Stimulated activated CD4-positive, alpha-beta T cell treated with anti-CD3 and anti-CD28 coated beads, Interleukin-1b, Interleukin-23, amount 100 ng/mL, for 4 hours (primary cell): ENCODE measurements at places on chromosomes 12 and 14.

GRCh38 chr14:80977221-80977620 is 21.8 kb downstream of the TSHR start:
- DNase-seq, result no peak

DNA sequence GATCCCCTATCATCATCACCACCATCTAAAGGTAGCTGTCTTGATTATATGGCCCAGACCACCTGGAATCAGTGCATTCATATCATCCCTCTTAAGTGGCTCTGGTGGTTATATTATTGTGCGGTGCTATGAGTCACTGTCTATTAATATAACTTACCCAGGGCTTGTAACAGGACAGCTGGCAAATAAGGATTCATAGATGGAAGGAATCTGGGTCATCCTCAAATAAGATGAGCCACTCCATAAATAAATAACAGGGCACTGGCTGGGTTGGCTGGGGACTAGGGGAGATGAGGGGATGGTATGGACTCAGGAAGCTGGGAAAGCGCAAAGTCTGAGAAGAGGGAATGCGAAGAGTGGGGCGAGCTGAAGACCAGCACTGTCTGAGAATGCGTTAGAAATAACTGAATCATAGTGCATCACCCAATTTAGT is 216.1 kb downstream of the NUAK1 start:
- no peak for DNase-seq

DNA sequence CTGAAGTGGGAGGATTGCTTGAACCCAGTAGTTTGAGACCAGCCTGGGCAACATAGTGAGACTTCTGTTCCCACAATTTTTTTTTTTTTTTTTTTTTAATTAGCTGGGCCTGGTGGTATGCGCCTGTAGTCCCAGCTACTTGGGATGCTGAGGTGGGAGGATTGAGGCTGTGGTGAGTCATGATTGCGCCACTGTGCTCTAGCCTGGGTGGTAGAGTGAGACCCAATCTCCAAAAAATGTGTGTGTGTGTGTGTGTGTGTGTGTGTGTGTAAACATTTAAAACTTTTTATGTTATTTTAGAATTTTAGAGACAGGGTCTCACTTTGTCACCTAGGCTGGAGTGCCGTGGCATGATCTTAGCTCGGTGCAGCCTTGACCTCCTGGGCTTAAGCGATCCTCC is 6.8 kb downstream of the PPP1R36 start:
- no peak for DNase-seq

GRCh38 chr12:51285843-51286242 is 15.6 kb upstream of the SMAGP start:
- DNase-seq, result no peak

DNA sequence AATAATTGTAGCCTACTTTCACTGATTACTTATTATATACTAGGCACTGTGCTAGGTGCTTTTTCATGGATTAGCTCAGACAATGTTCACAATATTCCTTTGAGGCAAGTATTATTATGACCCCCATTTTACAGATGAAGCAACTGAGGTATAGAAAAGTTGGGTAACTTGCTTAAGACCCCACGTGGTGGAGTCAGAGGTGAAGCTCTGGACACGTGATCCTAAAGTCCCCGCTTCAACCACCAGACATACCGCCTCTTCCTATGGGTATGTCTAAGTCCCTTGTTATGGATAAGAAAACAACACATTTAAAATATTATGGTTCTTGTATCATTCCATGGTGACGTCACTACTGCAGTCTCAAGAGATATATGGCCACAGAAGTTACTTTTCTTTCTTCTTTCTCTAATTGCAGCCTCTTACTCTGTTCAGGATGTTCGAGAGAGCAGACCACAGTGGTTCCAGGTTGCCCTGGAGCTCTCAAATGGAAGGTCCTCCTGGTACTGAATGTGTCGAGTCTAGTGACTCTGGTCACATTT is 157.7 kb downstream of the HELB start:
- no peak for DNase-seq

DNA sequence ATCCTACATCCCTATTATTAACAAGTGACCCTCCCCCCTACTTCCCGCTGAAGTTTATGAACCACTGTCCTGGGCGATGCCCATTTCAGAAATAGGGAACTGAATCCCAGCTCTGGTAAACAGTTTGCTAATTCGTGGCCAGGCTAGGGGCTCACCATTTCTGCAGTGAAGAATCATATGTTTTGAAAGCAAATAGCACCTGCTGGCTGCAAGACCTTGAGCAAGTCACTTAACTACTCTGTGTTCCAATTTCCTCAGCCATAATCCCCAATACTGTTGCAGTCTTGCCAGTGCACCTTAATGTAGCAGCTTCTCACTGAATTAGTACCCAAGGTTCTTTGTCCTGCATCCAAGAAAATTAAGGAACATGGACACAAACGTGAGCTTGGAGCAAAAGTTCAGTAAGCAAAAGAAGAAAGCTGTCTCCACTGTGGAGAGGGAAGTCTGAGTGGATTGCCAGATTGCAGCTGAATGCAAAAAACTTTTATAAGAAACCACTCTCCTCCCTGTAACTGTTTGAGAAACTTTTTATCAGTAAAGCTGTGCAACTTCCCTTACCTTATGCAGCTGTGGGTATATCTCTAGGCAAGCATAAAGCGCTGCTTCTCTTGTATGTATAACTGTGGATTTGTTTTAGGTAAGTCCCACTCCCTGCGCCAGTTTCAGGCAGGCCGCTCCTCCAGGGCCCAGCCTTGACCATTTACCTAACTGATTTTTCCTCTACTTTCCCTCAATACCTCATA is 824 bp downstream of the OAS1 start:
- DNase-seq, result no peak

DNA sequence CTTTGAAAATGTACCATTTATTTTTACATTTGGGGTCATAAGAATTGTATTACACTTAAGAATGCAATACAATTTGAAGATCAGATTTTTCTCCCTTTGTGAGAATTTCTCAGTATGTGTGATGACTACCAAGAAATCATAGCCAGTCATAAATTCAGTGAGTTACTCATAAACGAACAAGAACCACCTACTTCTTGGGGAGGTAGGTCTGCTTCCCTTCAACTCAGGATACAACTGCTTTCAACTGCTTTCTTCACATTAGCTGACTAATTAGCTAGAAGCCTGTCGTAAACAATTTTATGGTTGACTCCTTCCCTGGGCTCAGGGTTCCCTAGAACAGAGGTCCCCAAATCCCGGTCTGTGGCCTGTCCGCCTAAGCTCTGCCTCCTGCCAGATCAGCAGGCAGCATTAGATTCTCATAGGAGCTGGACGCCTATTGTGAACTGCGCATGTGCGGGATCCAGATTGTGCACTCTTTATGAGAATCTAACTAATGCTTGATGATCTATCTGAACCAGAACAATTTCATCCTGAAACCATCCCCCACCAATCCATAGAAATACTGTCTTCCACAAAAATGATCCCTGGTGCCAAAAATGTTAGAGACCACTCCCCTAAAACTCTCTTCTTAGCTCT is 3.7 kb downstream of the ANG start:
- no peak for DNase-seq
